ENCODE measurements at places on chromosomes 6 and 20.
A peak's percentile ranks its signal among the peaks of the same experiment; 100 is the strongest.

DNA sequence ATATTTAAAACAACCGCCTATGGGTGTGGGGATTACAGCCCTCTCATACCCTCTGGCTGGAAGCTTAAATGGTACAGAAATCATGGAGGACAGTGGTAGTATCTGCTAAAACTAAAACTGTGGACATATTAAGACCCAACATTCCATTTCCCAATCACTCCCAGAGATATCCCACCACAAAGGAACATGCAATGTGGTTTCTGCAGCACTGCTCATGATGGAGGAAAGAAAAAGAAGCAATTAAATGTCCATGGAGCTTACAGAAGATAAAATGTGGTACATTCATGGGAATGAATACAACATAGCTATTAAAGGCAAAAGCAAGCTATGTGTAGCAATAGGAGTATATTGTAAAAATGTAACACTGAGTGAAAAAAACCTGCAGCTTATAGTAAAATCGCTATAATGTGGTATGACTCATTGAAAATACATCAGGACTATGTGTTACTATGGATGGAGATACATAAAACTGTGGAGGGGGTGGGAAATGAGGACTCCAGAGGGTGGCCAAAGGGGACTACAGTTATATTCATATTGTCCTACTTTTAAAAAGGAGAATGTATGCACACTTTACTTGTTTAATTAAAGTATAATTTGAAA is 22.9 kb upstream of the NNAT start:
- H3K27ac ChIP-seq = no peak overlapping the region
- H3K4me1 ChIP-seq = peaks cover 8% of the 10 kb centered on the region
- no peaks in the 10 kb centered on the region for H3K27me3 ChIP-seq
- peaks cover 6% of the 10 kb centered on the region for H3K36me3 ChIP-seq
- no peak for DNase-seq

DNA sequence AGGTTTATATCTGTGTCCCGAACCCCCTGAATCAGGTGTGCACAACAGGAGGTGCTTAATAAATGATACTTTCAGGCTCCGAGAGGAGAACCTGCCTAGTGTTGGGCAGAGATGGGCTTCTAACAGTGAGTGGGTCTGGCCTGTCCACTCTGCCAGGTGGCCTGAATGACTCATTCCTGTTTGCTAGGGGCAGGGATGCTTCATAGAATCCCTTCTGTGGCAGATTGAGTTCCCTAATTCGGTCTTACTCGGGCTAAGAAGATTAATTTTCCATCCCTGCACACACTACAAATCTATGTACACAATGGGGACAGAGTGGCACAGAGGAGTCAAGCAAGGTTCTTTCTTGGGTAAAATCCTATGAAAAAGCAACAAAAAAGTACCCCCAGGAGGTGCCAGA is 19.8 kb downstream of the SDC4 start:
- H3K27ac ChIP-seq = no peak overlapping the region
- H3K36me3 ChIP-seq = peaks cover 75% of the 10 kb centered on the region
- H3K4me1 ChIP-seq = no peaks in the 10 kb centered on the region
- no peak overlapping the region for H3K4me3 ChIP-seq
- no peaks in the 10 kb centered on the region for H3K27me3 ChIP-seq
- DNase-seq = no peak

GRCh38 chr20:24164360-24164759 is 175.8 kb upstream of the GGTLC1 start:
- H3K4me3 ChIP-seq = no peak overlapping the region
- DNase-seq = peak; percentile 61
- no peaks in the 10 kb centered on the region for H3K27me3 ChIP-seq
- no peak overlapping the region for H3K27ac ChIP-seq
- H3K36me3 ChIP-seq = no peaks in the 10 kb centered on the region

- no peaks in the 10 kb centered on the region for H3K36me3 ChIP-seq
- no peak overlapping the region for H3K4me3 ChIP-seq
- H3K4me1 ChIP-seq = peaks cover 26% of the 10 kb centered on the region
- H3K27me3 ChIP-seq = no peaks in the 10 kb centered on the region
- no peak overlapping the region for H3K27ac ChIP-seq
Observed at GRCh38 chr6:127464881-127465459, 5.8 kb upstream of the KIAA0408 start.

GRCh38 chr6:169362501-169363121 is 109.0 kb upstream of the THBS2 start:
- no peak overlapping the region for H3K4me3 ChIP-seq
- no peaks in the 10 kb centered on the region for H3K27me3 ChIP-seq
- DNase-seq = no peak
- no peak overlapping the region for H3K27ac ChIP-seq

DNA sequence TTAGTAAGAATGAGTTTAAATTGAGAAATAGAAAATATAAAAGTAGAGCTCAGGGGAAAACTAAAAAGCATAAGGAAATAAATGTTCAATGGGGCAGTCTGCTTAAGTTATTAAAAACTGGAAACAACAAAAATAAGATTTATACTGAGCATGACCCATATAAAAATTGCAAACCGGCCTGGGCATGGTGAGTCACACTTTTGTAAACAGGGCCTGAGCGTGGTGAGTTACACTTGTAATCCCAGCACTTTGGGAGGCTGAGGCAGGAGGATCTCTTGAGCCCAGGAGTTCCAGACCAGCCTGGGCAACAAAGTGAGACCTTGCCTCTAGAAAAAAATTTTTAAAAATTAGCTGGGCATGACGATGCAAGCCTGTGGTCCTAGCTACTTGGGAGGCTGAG is 74.6 kb downstream of the TMEM244 start:
- peaks cover 11% of the 10 kb centered on the region for H3K4me1 ChIP-seq
- H3K4me3 ChIP-seq = no peak overlapping the region
- no peaks in the 10 kb centered on the region for H3K27me3 ChIP-seq
- no peak overlapping the region for H3K27ac ChIP-seq
- DNase-seq = no peak

DNA sequence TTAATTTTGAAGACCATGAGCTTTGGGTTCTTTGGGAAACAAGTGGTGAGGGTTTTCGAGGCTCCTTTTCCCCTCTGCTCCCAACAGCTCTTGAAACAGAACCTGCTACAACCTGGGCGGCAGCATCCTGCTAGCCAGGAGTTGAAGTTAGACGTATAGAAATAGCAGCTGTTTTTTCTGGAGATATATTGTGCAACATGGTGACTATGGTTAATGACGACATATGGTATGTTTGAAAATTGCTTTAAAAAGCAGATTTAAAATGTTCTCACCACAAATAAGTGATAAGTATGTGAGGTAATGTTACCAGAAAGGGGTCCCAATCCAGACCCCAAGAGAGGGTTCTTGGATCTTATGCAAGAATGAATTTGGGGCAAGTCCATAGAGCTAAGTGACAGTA is 138.9 kb downstream of the PDE7B start:
- no peak for DNase-seq
- no peak overlapping the region for H3K27ac ChIP-seq
- H3K27me3 ChIP-seq = no peaks in the 10 kb centered on the region
- H3K36me3 ChIP-seq = no peaks in the 10 kb centered on the region
- H3K4me3 ChIP-seq = no peak overlapping the region

DNA sequence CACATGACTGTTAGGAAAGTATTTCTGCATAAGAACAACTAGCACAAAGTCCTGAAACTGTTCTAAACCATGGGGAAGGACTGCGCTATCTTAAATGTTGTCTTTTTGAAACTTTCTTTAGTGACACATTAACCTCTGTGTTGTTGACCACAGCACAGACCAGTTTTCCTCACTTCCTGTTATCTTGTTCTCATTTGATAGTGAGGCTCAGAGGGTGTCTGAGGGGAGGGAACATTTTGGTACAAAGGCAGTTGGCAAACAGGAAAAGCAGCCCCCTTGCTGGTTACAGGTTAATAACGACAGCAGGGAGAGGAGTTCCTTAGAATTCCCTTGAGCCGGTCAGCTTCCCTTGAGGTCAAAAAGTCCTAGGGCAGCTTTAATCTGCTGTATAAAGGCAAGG is 143.5 kb upstream of the BMP2 start:
- H3K4me3 ChIP-seq = no peak overlapping the region
- no peaks in the 10 kb centered on the region for H3K27me3 ChIP-seq
- H3K4me1 ChIP-seq = no peaks in the 10 kb centered on the region
- no peaks in the 10 kb centered on the region for H3K36me3 ChIP-seq
- no peak overlapping the region for H3K27ac ChIP-seq
- DNase-seq = no peak

DNA sequence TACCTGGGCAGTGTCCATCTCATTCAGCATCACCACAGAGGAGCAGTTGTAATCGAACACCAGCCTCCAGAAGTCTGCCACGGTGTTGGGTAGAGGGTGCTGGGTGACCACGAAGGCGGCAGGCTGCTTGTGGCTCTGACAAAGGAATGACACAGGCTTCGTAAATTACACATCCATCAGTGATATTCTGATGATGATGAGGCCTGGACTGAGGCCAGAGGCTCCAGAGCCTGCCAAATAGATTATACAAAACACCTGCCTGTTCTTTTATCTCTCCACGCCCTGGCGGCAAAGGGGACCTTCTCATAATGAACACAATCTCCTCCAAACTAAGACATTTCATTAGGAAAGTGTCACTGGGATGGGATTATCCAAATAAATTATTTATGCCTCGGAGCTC is 480.2 kb upstream of the CHD6 start:
- no peak overlapping the region for H3K4me3 ChIP-seq
- no peaks in the 10 kb centered on the region for H3K27me3 ChIP-seq
- no peaks in the 10 kb centered on the region for H3K36me3 ChIP-seq
- no peak for DNase-seq
- no peak overlapping the region for H3K27ac ChIP-seq

DNA sequence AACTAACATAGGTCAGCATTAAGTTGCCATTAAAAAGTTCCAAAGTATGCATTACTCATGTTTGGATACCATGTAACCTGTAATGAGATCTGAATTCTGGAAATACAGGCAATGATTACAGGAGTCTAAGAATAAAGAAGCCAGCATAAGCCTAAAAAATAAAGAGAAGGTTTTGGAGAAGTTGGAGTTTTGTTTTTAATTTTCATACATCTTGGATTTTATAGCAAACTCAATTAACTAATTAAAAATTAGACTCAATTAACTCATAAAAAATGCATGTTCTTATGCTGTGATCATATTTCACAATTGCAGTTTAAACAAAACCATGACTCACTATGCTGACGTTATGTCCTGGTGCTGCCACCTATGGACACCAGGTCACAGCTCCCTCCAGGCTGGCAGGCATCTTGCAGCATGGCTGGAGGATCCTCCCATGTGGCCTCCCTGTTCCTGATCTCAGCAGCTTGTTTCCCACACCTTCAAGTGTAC is 648.8 kb upstream of the AGPAT4 start:
- H3K27me3 ChIP-seq = no peaks in the 10 kb centered on the region
- H3K36me3 ChIP-seq = no peaks in the 10 kb centered on the region
- H3K4me3 ChIP-seq = no peak overlapping the region
- peaks cover 34% of the 10 kb centered on the region for H3K4me1 ChIP-seq
- DNase-seq = peak; percentile 50

DNA sequence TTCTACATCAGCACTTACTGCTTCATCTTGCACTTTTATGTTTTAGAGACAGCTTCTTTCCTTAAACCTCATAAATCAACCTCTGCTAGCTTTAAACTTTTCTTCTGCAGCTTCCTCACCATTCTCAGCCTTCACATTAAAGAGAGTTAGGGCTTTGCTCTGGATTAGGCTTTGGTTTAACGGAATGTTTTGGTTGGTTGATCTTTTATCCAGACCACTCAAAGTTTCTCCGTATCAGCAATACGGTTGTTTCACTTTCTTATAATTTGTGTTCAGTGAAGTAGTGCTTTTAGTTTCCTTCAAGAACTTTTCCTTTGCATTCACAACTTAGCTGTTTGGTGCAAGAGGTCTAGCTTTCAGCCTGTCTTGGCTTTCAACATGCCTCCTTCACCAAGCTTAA is 40.4 kb downstream of the DNAAF9 start:
- H3K4me3 ChIP-seq = no peak overlapping the region
- H3K36me3 ChIP-seq = peaks cover 31% of the 10 kb centered on the region
- H3K27ac ChIP-seq = no peak overlapping the region
- no peaks in the 10 kb centered on the region for H3K4me1 ChIP-seq
- DNase-seq = no peak
- no peaks in the 10 kb centered on the region for H3K27me3 ChIP-seq

- H3K27ac ChIP-seq = no peak overlapping the region
- no peaks in the 10 kb centered on the region for H3K36me3 ChIP-seq
- H3K27me3 ChIP-seq = no peaks in the 10 kb centered on the region
Observed at GRCh38 chr6:2913621-2914317, 10.7 kb upstream of the SERPINB9 start.

GRCh38 chr6:169886631-169887227 is 135.3 kb downstream of the ERMARD start:
- DNase-seq = no peak
- H3K27me3 ChIP-seq = no peaks in the 10 kb centered on the region
- H3K4me1 ChIP-seq = no peaks in the 10 kb centered on the region
- no peaks in the 10 kb centered on the region for H3K36me3 ChIP-seq

DNA sequence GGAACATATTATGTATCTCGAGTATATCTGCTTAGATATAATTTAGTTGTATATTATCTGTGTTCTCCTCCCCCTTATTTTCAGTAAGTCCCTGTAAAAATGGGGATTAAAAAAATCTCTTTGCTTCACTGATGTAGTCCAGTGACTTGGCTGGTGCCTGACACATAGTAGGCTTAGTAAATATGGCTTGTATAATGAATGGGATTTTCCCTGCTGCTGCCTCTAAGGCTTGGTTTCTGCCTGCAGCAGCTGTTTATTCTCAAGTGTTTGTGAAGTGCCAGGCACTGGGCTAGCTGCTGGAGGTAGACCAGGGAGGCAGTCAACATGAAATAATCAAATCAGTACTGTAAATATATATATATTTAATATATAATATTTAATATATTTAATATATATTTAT is 1.6 kb upstream of the ZFP64 start:
- H3K4me3 ChIP-seq = no peak overlapping the region
- peaks cover 16% of the 10 kb centered on the region for H3K4me1 ChIP-seq
- no peak overlapping the region for H3K27ac ChIP-seq
- H3K36me3 ChIP-seq = 0 out of 2 replicates have a peak, but pooled peaks cover 3% of the 10 kb centered on the region
- DNase-seq = no peak

- H3K27me3 ChIP-seq = no peaks in the 10 kb centered on the region
- no peak overlapping the region for H3K27ac ChIP-seq
- no peak overlapping the region for H3K4me3 ChIP-seq
- 0 out of 2 replicates have a peak, but pooled peaks cover 5% of the 10 kb centered on the region for H3K4me1 ChIP-seq
- no peak for DNase-seq
Observed at GRCh38 chr6:111691345-111692225, 85.9 kb upstream of the TRAF3IP2 start.

DNA sequence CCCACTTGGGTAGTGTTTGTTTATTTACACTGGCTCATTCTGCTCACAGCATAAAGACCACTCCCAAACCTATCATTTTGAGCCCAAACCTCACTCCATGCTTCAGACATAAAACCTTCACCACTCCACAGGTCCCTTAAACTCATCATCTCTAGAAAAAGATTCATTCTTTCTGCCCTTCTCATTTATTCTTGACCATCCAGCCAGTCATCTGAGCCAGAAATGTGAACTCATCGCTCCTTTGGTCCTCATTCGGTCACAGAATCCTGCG is 12.4 kb downstream of the TPMT start:
- H3K36me3 ChIP-seq = peaks cover 34% of the 10 kb centered on the region
- H3K4me3 ChIP-seq = no peak overlapping the region
- H3K27me3 ChIP-seq = no peaks in the 10 kb centered on the region
- DNase-seq = no peak
- H3K4me1 ChIP-seq = peaks cover 9% of the 10 kb centered on the region

- no peaks in the 10 kb centered on the region for H3K36me3 ChIP-seq
- no peak overlapping the region for H3K27ac ChIP-seq
- no peak for DNase-seq
- no peaks in the 10 kb centered on the region for H3K4me1 ChIP-seq
- H3K4me3 ChIP-seq = no peak overlapping the region
- H3K27me3 ChIP-seq = no peaks in the 10 kb centered on the region
Observed at GRCh38 chr6:149877659-149878058, 13.5 kb upstream of the LRP11 start.

Measured in SJSA1 (cell line).